ENCODE measurements at places on chromosomes 16 and 17.

GRCh38 chr16:56019274-56019673, 144.1 kb upstream of the CES5A start:
- DNase-seq, result no peak

DNA sequence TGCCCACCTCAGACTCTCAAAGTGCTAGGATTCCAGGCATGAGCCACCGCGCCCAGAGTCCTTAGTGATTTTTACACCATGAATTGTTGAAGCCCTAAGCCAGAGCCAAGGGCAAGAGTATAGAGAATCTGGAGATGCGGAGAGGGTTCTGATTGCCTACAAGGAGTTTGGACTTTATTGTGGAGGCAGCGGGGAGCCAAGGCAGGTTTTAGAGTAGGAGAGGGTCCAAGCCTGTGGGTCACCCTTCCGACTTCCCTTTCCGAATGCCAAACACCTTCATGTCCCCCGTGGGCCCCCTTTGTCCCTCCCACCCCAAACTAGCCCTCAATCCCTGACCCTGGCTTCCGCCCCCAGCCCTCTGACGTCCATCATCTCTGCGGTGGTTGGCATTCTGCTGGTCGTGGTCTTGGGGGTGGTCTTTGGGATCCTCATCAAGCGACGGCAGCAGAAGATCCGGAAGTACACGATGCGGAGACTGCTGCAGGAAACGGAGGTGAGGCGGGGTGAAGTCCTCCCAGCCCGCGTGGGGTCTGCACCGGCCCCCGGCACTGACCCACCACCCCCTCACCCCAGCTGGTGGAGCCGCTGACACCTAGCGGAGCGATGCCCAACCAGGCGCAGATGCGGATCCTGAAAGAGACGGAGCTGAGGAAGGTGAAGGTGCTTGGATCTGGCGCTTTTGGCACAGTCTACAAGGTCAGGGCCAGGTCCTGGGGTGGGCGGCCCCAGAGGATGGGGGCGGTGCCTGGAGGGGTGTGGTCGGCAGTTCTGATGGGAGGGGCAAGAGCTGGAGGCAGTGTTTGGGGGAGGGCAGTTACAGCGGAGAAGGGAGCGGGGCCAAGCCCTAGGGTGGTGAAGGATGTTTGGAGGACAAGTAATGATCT, 7.1 kb downstream of the MIEN1 start:
- DNase-seq, result no peak

- DNase-seq, result no peak
Observed at GRCh38 chr16:10031473-10031872, 150.8 kb downstream of the GRIN2A start.

- no peak for DNase-seq
Observed at GRCh38 chr16:80997964-80998620, 8.6 kb downstream of the CMC2 start.

DNA sequence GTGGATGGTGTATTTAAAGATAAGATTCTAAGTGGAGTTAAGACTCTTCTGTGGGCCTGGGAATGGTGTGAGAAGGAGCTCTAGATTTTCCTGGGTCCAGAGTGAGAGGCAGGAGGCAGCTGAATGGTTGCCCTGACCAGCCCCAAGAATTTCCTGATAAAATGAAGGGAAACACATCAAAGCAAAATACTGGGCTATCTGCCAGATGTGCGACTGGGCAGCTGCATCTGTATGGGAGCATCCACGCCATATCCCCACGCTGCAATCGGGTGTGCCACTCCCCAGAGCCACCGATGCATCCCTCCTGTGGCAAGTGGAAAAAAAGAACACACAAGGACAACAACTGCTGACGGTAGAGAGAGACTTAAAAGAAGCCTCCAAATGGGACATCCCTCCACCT, 84.3 kb upstream of the COX10 start:
- DNase-seq, result no peak

- no peak for DNase-seq
Observed at GRCh38 chr17:79806863-79807720, 10.2 kb upstream of the CBX8 start.

GRCh38 chr17:17398188-17398942, 78.4 kb upstream of the MED9 start:
- DNase-seq, result no peak

DNA sequence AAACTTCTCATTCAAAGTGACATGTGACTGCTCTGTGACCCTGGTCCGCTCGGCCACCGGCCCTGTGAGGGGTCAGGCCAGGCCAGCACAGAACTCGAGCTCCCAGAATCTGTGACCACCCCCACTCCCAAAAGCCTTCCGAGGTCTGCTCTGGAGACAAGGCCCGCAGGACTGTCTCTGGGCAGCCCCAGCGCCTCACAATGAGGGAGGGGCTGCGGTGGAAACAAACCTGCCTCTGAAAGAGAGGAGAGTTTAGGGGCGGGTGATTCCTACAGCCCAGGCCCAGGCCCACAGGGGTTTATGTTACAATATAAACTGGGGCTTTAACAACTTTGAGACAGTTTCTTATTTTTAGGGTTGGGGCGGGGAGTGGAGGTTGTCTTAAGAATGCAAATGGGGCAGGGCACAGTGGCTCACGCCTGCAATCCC, 19.9 kb downstream of the IGFBP4 start:
- no peak for DNase-seq

DNA sequence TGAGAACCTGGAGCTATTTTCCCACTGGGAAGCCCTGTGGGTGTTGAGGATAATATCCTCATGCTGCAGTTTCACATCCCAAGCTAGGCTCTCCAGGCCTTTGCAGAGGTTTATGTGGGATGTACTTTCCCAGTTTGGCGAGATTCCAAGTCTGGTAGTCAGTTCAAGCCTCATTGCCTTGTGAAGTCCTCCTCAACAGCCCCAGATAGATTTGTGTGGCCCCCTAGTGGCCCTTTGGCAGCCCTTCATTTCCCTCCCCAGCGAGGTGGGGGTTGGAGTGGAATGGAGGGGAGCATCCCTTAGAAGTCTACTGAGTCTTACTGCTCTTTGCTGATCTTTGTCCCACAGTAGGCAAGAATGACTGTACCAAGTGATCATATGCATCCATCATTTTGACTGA, 137.9 kb downstream of the CDH11 start:
- DNase-seq, result no peak

GRCh38 chr17:11642655-11643054, 44.4 kb downstream of the DNAH9 start:
- no peak for DNase-seq

- DNase-seq, result no peak
Observed at GRCh38 chr16:977896-978295, 3.7 kb upstream of the SOX8 start.

- no peak for DNase-seq
Observed at GRCh38 chr17:9875441-9875840, 29.6 kb downstream of the RCVRN start.

DNA sequence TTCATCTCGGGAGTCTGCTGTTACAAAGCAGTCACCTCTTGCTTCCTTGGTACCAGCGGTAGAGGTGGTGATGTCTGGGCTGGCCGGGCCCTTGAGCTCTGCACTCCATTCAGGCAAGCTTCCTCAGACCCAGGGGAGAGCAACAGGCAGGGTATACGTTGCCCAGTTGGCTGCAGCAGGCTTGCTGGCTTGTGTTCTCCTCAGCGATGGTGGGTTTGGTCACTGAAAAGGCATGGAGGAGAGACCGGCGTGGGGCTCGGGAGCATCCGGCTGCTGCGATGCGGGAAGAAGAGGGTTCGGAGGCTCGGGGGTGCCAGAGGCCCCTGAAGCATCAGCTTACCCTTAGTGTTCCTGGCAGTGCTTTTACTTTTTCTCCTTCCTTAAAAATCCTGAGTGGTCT, 25.8 kb downstream of the SAP30BP start:
- DNase-seq, result no peak

All from breast epithelium (tissue), 4 donors.